ENCODE measurements at places on chromosomes 11 and 22. TPM values are rescaled to one million over a fixed set of nuclear protein-coding genes. Genes with fewer than 3 reads are reported as not detected.

DNA sequence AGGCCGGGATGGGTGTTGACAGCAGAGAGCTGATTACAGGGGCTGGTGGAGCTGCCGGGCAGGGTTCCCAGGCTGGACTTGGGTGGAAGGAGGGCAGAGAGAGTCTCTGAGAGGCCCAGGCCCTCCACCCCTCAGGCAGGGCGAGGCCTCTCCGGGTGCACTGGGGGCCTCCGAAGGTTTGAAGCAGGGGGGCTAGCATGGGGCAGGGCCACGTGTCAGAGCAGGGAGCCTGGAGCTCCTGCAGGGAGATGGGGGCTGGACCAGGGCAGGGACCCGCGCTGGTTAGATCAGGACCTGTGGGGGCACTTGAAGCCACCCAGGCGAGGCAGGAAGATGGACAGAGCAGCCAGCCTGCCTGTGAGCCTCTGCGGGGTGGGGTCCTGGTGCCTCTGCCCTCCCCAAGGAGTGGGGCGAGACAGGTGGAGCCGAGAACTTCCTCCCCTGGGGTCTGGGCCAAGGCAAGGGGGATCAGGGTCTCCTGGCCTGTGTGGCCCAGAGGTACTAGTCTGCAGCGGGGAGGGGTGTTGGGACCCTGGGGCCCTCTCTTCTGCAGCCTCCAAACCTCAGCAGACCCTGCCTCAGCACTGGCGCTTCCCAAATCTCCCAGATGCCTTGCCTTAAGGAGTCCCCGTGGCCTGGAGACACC is 911 bp downstream of the PANX2 start:
- no peak for DNase-seq

- DNase-seq, result no peak
These were observed 49.5 kb downstream of the VSIG10L2 start for GRCh38 chr11:125995313-125995712.

DNA sequence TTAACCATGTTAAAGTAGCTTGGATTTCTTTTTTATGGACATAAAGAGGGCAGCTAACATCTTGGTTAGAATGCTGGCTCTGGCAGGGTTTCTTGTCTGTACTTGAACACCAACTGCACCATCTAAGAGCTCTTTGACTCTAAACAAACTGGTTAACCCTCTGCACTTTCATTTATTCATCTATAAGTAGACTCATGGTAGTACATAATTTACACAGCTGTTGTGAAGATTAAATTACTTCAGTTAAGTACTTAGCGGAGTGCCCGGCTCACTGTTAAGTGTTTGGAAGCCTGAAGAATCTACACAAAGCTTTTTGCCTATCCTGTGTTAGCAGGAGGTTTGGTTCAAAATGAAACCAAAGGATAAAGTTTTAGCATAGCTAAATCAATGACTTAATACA is 846.2 kb upstream of the API5 start:
- no peak for DNase-seq

DNA sequence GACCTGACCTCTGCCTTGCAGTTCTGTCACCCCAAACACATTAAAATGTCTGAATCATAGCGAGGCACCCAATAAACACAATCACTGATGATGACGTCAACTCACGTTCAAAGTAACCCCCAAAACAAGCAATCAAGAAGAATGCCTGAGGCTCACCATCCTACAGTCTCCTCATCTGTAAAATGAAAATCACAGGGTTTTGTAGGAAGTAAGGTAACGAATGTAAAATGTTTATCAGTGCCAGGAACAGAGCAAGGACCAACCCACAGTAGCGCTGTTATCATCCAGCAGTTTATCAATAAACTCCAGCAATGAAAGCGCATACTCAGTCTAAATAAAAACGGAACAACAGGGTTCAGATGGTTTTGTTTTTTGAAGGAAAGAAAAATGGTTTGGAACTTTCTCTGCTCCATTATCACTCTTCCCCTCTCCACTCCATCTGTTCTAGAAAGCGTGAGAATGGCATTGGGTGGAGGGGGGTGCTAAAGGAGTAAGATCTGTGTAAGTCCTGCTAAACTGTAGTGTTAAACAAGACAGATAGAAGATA is 110.5 kb downstream of the MICAL3 start:
- DNase-seq, result no peak

- peak; percentile 57 for DNase-seq
These were observed 1074.9 kb downstream of the FAM181B start for GRCh38 chr11:81658722-81659121.

RFPL1 gene
- not detected for total RNA-seq

WT1 gene
- total RNA-seq, result not detected
